ENCODE measurements at places on chromosomes 7 and 10.

GRCh38 chr10:91295346-91295745 is 74.9 kb downstream of the PCGF5 start:
- DNase-seq, result no peak

GRCh38 chr10:125057158-125058001 is 103.0 kb downstream of the CTBP2 start:
- DNase-seq, result peak; percentile 78

DNA sequence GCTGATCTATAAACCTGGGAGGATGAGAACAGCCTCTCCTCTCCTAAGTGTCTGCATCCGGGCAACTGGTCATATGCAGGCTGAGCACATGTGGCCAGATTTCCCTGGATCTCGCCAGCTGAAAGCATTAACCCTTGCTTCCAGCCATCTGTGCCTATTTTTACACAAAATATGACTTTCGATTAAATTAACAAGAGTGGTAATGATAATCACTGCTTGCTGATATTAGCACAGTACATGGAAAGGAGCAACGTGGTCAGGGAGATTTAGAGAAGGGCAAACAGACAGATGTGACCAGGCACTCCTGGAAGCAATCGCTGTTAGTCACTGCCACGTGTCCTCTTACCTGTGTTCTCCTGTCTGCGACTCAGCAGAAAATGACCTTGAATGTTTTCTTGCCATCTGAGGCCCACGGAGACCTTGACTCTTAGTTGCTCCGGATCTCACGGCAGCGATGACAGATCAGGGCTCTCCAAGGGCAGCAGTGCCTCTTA is 59.5 kb upstream of the NPTX2 start:
- no peak for DNase-seq

- DNase-seq, result peak; percentile 35
Measured at GRCh38 chr10:50452603-50453002, 171.2 kb downstream of the SGMS1 start.

- DNase-seq, result no peak
Measured at GRCh38 chr7:135661311-135662122, 797 bp upstream of the STMP1 start.

DNA sequence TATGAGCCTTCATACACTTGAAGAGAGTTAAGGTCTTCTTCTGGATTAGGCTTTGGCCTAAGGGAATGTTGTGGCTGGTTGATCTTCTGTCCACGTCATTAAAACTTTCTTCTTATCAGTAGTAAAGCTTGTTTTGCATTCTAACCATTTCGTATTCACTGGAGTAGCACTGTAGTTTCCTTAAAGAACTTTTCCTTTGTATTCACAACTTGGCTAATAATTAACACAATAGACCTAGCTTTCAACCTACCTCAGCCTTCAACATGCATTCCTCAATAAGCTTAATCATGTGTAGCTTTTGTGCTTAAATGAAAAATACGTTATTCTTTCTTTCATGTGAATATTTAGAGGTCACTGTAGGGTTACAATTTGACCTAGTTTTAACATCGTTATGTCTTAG is 42.8 kb downstream of the AKR1C8 start:
- DNase-seq, result no peak

DNA sequence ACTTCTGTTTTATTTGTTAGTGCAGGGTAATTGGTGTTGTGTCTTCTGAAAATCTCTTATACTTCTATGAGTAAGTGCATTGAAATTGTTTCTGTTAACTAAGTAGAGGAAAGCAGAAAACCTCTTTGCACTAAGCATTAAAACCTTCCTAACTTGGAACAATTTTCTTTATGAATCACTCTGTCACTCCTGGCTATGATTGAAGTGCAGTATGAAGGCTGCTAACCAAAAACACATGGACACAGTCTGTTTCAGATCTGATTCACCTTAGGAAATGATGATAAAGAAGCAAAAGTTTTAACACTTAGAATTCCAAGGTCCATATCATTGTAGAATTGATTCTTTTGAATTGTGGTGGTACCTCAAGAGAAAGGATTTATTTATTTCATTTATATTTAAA is 41.9 kb downstream of the MET start:
- DNase-seq, result no peak

DNA sequence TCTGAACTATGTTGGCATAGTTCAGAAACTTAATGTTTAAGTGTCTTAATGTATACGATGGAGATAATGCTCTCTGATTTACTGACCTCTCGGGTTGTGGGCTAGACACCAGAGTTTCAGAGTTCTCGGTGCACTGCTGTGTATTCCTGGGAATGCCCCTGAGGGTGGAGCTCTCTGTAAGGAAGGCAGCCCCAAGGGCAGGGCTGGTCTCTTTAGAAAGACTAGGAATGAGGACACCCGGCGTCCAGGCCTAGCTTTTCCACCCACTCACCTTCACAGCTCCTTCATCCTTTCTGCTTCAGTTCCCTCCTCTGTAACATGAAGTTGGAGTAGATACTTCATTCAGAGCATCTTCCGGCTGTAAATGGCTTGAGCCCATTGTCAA is 536.6 kb upstream of the GALNT17 start:
- DNase-seq, result no peak

DNA sequence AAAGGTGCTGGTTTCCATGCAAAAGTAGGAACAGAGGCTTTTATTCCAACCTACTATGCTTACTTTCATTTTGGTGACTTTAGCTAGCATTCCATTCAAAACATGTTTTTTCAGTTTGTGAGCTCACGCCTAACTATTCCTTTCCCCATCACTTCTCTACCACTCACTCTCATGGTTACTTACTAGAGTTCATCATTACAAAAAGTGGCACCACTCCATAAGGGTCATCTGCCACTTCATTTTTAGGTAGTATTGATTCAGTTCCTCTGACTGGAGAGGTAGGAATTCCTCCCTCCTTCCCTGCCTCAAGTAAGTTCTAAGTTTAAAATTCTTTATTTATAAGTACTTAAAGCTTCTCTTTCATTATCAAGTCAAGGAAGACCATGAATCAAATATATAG is 543.1 kb downstream of the HTR7 start:
- DNase-seq, result no peak

DNA sequence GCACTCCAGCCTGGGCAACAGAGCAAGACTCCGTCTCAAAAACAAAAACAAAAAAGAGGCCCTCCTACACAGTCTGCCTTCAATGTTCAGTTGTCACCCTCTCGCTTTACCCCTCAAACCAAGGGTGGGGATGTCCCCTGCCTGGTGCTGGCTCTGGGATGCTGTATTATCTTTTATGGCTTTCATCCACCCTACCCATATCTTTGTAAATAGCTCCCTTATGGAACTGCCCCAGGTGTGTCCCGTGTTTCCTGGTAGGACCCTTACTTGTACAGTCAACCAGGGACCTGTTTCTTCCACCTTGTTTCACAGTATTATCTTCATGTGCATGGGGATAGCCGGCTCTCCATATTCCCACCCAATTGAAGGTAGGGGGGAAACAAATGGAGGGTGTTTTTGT is 15.7 kb upstream of the LAMB1 start:
- no peak for DNase-seq

All from inflammatory macrophage treated with lipopolysaccharide for 1 hour (primary cell).